ENCODE measurements at places on chromosomes 1 and 21. TPM values are rescaled to one million over a fixed set of nuclear protein-coding genes. Genes with fewer than 3 reads are reported as not detected.

Gene RIMS3
- polyA plus RNA-seq = 0.59 TPM

Gene LAPTM5
- polyA plus RNA-seq = 1.6 TPM

Gene NBPF11
- 7.6 TPM for polyA plus RNA-seq

Gene HFM1
- not detected for polyA plus RNA-seq

Gene CD1D
- 0.06 TPM for polyA plus RNA-seq

Gene PDC
- not detected for polyA plus RNA-seq

Gene F13B
- polyA plus RNA-seq = not detected

Gene NFASC
- 6.8 TPM for polyA plus RNA-seq
